Left lobe of liver (tissue), 2 donors: ENCODE measurements at places on chromosomes 6 and 20. TPM values are rescaled to one million over a fixed set of nuclear protein-coding genes. Genes with fewer than 3 reads are reported as not detected.

Gene OLIG3
- total RNA-seq, result not detected

Gene ARHGAP40
- total RNA-seq, result not detected

Gene SLC22A23
- 16.9 TPM for total RNA-seq

Gene SPDEF
- total RNA-seq, result 0.15 TPM

Gene HLA-DQB1
- 0.68 TPM for total RNA-seq

Gene BMP7
- total RNA-seq, result 0.38 TPM

Gene SLC35B2
- total RNA-seq, result 18.4 TPM

Gene COL19A1
- total RNA-seq, result 0.10 TPM

Gene NOTCH4
- total RNA-seq, result 9.6 TPM

Gene VNN1
- 74.8 TPM for total RNA-seq

Gene PRPH2
- total RNA-seq, result not detected

Gene FAM217A
- not detected for total RNA-seq

Gene LZTS3
- total RNA-seq, result 5.7 TPM

Gene ABCC10
- total RNA-seq, result 11.9 TPM

Gene BCAS1
- total RNA-seq, result 0.08 TPM

Gene C4B
- 2,468 TPM for total RNA-seq

Gene TXLNB
- 0.10 TPM for total RNA-seq

Gene ENPP3
- total RNA-seq, result 1.9 TPM
